ENCODE measurements at places on chromosomes 3 and 15.

GRCh38 chr3:42728056-42728455, 25.5 kb upstream of the HHATL start:
- DNase-seq: no peak

DNA sequence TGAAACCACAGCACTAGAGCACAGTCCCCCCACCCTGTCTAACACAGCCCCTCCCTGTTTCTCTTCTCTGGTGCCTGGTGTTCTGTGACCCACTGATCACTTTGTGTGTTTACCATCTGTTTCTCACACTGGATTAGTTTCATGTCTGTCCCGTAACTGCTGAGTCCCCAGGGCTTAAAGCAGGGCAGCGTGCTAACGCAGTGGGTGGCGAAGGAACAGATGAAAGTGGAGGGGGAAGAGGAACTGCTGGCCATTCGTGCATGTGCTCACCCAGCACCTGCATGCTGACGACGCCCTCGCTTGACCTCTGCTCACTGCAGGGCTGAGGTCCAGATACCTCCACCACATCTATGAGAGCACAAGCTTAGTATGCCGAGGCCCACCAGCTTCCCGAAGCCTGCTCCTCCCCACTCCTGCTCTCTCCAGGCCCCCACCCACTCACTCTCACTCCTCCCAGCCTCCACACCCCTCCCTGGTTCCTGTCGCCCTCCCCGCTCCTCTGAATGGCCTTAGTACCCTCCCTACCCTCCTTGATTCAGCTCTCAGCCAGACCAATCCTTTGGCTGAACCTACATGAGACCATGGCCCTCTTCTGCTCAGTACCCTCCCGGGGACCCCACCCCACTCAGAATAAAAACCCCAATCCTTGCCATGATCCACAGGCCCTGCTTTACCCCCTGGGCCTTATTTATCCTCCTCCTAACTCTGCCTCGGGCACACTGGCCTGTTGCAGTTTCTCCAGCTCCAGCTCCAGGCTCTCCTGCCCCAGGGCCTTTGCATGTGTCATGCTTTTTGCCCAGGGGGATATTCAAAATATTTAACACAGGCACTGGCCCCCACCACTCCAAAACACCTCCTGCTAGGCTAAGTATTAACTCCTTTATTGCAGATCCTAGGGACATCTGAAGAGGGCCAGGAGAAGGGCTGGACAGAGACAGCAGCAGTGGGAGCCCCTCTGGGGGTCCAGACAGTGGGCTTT, 15.1 kb upstream of the IQSEC1 start:
- no peak for DNase-seq

DNA sequence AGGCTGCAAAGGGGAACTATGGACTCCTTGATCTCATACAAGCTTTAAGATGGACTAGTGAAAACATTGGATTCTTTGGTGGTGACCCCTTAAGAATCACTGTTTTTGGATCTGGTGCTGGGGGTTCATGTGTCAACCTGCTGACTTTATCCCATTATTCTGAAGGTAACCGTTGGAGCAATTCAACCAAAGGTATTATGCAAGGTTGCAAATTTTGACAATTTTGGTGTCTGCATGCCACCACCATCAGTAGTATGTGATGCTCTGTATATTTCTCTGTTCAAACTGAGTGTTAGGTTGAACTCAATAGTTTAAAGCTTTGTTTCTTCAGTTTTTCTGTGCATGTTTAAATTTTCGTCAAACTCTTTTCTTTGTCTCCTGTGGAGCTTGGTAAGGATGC, 583.8 kb upstream of the NAALADL2 start:
- DNase-seq: no peak

GRCh38 chr3:31980530-31981205, 394 bp downstream of the OSBPL10 start:
- DNase-seq: no peak

DNA sequence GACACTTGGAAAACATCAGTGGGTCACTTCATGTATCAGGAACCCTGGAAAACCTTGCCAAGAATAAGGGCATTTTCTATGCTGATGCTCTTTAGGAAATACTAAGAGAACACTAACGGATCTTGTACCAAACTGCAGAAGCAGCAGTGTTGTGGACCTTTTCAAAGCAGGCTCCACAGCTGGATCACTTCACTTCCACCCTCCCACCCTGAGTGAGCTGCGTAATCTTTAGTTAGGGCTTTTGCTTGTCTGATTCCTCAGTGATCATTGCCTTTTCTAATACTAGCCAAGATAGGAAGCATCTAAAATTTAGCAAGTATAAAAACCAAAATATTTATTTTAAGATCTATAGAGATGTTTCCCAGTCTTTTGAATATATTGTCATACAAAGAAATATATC, 229.0 kb downstream of the EPHA6 start:
- DNase-seq: no peak

DNA sequence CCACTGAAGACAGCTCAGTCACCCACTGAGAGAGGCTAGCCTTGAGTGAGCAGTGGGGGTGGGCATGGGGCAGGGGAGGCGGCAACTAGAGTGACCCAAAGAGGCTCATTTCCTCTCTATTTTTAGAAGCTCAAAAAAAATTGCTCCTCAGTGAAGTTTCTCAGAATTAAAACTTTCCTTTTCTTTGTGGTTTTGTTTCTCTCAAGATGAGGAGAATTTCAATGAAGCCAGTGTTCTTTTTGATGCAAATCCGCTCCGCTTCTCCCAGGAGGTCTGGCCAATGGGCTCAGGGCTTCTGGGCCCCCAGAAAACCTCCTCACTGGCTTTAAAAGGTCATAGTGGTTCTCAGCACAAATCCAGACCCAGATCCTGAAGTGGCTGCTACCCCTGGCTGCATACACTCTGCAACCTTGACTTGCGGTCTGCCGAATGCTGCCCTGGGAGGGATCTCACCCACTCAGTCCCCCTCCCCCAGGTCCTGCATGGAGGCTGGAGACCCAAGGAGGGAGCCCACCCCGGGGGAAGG, at the start of gene ACSBG1:
ACSBG1 (minus strand) TSS at position 51 of the 526 bp plus-strand sequence. CDS start 64 bp downstream, outside the sequence.
- no peak for DNase-seq

GRCh38 chr3:109021556-109021955, 67.9 kb upstream of the GUCA1C start:
- DNase-seq: no peak

DNA sequence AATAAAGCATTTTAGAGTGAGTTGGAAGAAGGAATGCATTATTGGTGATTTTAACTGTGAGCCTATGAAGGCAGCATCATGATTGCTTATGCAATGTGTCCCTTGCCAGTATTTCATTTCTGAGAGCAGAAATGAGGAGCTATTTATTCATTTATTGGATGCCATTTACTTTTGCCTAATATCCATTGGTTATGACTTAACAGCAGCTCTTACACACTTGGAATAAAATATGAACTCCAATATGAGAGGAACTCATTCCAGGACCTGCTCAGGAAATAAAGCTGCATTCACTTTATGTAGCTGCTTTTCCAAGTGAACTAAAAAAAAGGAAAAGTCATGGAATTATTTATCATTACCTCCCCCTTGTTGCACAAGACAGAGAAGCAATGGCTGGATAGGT, 280.1 kb downstream of the LRTM1 start:
- no peak for DNase-seq

DNA sequence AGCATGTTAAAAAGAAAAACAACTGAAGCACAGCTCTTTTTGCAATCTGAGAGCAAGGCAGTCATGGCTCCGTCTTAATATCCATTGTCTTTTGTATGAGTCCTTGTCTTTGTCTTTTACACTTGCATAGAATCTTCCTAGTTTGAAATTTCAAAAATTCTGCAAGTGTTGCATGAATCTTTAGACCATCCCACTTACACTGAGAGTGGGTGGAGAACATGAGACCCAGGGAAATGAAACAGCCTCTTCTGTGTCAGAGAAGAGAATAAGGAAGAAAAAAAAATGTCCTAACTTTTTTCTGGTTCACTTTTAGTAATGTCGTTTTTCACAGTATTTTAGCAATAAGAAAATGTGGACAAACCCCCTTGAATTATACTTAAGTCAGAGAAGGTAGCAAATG, 12.1 kb upstream of the DCLK3 start:
- DNase-seq: no peak
